ENCODE measurements at places on chromosomes 3 and 15.

- DNase-seq: peak; percentile 21
Measured at GRCh38 chr15:36479200-36479896, 100.1 kb upstream of the CDIN1 start.

- DNase-seq: no peak
Measured at GRCh38 chr15:59847968-59848367, 156.1 kb upstream of the FOXB1 start.

- DNase-seq: no peak
Measured at GRCh38 chr3:183116025-183116614, 16.8 kb upstream of the MCCC1 start.

- DNase-seq: no peak
Measured at GRCh38 chr3:61357902-61358301, 106.7 kb upstream of the FHIT start.

DNA sequence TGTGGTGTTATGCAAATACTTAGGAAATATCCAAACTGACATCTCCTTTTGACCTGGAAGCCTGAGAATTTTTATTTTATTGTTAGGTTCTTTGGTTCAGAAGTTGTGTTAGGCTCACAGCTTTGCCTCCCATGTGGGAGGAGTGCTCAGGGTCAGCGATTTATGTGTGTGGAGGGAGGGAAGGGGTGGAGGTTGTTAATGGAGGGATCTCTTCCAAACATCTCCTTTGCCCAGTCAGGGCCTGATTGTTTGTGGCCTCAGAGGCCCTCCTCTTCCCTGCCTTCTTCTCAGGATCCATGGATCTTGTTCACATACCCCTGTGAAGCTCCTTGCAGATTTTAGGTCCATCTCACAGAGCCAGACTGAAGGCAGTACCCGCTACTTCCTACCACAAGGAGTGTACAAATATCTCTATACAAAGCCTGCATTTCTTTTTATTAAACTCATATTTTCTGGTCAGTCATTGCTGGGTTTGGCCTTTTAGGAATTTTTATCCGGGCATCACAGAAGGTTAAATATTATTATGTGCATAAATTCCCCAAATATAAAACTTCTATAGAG lies 40.3 kb downstream of the BBX start:
- no peak for DNase-seq

GRCh38 chr3:112751061-112751460 lies 95.6 kb downstream of the CD200R1L start:
- no peak for DNase-seq

DNA sequence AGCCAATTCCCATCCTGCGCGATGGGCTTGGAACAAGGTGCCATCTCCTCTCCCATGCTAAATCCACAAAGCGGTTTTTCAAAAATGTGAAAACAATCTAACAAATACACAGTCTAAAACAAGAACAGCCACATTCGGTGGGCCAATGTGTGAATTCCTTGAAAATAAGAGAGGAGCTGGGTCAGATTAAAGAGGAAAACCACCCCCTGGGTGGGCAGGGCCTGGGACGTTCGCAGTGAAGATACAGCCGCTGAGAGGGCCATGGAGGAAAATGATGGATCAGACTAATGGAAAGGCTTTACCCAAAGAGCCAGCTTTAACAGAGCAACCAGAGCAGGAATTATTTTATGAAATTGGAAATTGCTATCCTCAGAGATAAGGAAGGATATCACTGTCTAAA lies 27.4 kb downstream of the PRR20G start:
- no peak for DNase-seq

DNA sequence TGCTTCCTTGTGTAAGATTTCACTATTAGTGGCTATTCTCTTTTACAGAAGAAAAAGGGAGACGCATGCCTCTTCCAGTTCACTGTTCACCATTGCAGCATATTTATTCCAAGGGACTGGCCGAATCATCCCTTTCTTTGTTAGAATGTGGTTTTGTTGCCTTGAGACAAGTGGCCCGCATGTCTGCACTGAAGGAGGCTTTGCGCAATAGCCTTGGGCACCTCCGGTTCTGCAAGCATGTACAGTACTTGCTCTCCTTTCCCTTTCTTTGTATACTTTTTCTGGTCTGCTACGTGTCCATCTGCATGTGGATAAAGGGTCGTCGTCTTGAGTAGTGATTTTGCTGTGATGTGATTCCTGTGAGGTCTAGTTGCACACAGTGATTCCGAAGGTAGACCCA lies 43.0 kb downstream of the FLNB start:
- DNase-seq: peak; percentile 94

GRCh38 chr15:63987796-63988378 lies 58.4 kb downstream of the DAPK2 start:
- DNase-seq: no peak

DNA sequence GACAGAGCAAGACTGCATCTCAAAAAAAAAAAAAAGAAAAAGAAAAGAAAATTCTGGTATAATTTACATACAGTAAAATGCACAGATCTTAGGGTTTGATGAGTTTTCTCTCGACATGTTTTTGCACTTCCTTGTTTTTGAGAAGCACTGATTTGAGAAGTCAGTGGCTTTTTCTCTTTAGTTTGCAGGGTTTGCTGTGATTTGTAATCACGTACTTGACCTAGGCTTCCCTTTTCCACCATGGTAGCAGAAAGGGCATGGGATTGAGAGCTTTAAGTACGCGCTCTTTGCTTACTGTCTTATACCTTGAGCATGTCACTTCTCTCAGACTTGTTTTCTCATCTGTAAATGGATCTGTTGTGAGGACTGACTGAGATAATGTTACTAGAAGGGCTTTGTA lies 4.1 kb downstream of the VHL start:
- DNase-seq: no peak

GRCh38 chr15:38610748-38611147 lies 46.1 kb upstream of the RASGRP1 start:
- no peak for DNase-seq

DNA sequence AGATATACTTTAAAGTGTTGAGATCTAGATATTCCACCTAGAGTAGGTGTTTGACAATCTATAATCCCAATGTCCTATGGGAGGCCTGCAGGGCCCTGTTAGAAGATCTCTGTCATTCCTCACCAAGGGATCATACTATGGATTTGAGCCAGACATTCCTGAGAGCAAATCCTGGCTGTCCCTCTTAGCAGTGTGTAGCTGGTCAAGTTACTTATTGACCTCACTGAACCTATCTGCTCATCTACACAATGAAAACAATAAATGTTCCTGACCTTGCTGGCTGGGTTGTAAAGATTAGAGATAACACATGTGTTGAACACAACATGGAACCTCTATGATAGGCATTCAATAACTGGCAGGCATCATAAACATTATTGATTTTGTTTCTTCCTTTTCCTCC lies 265.6 kb upstream of the ATP11B start:
- DNase-seq: no peak

- DNase-seq: peak; percentile 75
Measured at GRCh38 chr15:95448531-95449229, 881.8 kb upstream of the NR2F2 start.

DNA sequence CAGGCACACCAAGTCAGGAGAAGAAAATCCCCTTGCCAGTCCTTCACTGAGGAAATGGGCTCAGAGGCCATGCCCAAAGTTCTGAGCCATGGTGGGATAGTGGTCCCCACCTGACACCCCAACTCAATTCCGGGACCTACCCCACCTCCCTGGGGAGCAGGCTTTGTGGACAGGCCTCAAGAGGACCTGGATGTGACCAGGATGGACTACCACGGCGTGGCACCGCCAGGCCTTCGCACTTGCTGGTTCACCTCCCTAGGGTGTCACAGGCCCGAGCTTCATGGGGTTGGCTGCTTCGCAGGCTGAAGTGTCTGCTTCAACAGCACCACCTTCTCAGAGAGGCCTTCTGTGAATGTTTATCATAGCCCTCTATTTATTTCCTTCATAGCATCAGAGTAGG lies 31.7 kb downstream of the POC1A start:
- no peak for DNase-seq

DNA sequence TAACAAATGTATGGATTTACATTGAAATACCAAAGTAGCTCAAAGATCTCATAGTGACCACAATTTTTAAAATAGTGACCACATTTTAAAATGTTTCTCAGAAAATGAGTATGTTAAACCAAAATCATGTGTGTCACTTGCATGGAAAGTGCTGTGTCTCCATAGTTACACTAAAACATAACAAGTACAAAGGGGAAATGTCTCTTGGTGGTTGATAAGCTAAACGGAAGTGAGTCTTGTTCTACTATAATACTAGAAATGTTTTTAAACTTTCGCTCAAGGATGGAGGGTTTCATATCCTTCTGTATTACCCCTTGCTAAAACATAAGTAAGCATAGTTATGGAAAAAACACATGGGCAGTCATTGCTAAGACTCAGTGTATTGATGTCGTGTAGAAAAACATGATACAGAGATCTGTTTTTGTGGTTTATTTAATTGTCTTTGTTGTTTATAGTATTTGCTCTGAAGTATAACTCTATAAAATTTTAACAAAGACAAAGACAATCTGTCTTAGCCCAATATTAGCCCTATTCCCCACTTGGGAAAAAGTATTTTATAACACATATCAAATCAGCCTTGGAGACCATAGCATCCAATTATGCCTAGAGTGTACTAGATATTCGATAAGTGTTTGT lies 27.0 kb upstream of the DENND4A start:
- no peak for DNase-seq

- peak; percentile 73 for DNase-seq
Measured at GRCh38 chr15:38699633-38700230, 135.1 kb upstream of the RASGRP1 start.

DNA sequence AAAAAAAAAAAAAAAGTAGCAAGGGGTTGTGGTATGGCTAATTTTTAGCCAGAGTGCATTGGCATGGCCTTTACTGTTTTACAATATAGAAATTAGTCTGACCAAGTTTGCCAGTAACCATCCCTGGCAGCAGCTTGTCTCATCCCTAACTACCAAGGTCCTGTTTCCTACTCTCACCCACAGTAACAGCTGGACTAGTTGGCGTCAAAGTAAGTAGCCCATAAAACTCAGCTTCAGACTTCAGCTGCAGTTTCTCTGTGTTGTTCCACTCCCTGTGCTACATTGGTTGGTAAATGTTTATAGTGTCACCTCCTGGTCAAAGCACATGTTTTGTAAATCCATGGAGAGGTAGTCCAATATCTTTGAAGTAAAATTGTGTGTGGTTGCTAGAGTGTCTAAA lies 691.3 kb downstream of the ZPLD1 start:
- DNase-seq: no peak

- no peak for DNase-seq
Measured at GRCh38 chr3:20222274-20222673, 36.3 kb upstream of the SGO1 start.

DNA sequence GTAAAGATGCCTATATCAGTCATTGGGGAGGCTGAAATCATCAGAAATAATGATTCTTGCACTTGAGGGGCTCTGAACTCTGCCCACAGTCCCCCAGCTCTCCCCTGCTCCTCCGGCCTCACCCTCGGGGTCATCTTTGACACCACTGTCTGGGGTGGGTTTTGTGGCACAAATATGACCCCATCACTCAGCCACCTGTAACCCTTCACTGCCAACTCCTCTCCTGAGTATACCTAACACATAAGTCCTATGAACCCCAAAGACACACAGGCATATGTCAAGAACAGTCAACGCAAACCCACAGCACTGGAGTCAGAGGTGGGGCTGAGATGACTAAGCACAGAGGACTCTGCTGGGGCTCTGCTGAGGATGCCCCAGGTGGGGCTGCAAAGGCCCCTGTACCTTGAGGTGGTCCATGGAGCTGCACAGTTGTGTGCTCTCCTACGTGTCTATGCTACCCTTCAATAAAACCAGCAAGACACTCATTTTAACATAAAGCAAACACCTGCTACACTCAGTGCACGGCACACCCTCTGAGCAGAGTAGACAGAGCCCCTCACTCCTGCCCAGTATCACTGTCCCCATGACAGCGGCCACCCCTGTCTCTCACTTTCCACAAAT lies 29.9 kb downstream of the SLC41A3 start:
- no peak for DNase-seq

DNA sequence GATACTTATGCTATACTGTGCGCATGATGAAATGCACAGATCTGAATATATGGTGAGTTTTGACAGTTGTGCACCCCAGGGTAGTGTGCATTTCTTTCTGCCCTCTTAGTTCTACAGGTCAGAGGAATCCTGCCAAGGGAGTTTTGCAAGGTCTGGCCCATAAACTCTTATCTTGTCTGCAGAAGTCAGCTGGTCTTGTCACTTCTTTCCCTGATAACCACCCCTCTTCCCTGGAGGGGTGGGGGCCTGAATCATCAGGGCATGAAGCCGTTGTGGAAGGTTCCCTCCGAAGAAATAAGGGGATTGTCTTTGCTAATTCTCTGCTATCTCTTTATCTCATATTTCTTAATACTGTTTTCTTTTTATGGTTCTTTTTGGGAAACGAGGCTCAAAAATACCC lies 30.4 kb downstream of the TRIM71 start:
- no peak for DNase-seq

- no peak for DNase-seq
Measured at GRCh38 chr3:71942432-71943187, 157.7 kb upstream of the PROK2 start.

- peak; percentile 93 for DNase-seq
Measured at GRCh38 chr3:190058521-190059241, 62.0 kb downstream of the P3H2 start.

GRCh38 chr3:72446218-72447058 lies 401.8 kb downstream of the SHQ1 start:
- peak; percentile 47 for DNase-seq

DNA sequence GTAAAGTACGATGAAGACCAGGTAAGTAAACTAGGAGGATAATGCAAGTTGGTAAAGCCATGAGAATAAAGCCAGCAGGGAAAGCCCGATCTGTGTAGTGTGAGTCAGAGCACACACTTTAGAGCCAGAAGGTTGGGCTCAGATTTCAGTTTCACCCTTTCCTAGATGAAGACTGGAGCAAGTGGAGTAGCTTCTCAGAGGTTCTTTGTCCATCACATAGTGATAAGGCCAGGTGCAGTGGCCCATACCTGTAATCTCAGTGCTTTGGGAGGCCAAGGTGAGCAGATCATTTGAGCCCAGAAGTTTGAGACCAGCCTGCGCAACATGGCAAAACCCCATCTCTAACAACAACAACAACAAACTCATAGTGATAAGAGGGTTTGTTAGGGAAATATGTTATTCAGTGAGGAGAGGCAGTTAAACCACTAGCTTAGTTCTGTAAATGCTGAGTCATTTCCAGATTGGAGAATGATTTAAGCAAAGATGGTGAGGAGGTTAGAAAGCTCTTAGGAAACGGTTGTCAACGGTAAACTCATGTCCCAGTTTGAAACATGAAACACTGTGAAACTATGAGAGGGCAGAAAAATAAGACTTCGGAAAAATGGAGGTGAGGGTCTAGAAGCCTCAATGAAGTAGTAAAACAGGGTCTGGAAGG lies 39.0 kb downstream of the IL12A start:
- peak; percentile 71 for DNase-seq

DNA sequence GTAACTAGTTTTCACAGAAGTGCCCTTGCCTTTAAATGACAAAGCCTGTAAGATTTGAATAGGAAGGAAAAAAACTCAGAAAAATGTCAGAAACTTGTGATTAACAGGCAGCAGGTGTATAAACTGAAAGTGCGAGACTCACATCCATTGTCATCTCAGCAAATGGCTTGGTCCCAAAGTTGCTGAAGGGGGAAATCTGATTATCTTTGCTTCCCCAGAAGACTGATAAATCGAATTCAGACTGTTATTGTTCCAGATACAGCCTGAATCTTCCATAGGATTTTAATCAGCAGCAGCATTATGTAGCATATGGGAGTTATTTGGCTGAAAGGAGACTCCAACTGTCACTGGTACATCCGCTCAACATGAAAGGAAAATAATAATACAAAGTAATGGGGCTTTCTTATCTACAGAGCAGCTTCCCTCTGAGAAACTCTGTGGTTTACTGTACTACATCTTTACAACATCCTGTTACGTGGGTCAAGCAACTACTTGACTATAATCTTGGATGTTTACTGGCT lies 550.4 kb upstream of the CCDC54 start:
- peak; percentile 61 for DNase-seq

- DNase-seq: peak; percentile 50
Measured at GRCh38 chr3:119221779-119222320, 18.8 kb downstream of the B4GALT4 start.

All from EH (cell line).